MCF 10A (cell line): ENCODE measurements at places on chromosomes 6 and 20. TPM values are rescaled to one million over a fixed set of nuclear protein-coding genes. Genes with fewer than 3 reads are reported as not detected.

CDH26 gene
- total RNA-seq: 0.12 and 0.71 TPM in 2 replicates

DNA sequence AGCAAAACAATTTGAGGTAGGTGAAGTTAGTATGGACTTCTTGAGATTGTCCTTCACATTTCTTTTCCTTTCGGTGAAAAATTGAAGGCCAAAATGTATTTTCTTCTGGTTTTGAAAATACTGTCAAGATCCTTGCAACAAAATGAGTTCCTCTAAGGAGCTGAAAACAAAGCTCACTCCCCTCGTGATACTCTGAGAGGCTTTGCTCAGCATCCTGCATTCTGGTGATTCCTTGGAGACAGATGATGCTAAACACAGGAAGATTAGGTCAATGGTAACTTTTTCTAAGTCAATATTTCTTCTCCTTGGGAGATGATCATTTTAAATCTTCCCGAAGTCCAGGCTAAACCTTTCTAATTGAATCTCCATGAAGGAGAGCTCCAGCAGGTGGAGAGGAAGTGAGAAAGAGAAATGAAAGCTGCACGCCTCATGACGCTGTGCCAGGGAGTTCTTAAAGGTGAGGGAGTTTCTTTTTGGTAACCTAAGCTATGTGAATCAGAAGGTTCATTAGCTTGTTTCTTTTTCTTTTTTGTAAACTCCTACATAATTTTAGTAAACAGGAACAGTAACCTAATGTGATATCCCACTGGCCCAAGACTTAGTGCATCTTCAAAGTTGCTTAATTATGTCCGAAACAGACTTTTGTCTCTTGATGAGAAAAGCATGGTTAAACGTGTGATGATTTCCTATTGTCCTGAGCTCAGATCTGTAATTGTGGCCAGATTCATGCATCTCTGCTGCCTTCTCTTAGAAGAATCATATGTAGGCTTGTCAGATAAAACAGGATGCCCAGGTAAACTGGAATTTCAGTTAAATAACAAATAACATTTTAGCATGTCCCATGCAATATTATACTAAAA, 15.0 kb downstream of the ESR1 start:
- H3K4me3 ChIP-seq: no peak overlapping the region
- H3K27me3 ChIP-seq: no peaks in the 10 kb centered on the region
- H3K36me3 ChIP-seq: no peaks in the 10 kb centered on the region
- no peak overlapping the region for H3K27ac ChIP-seq
- DNase-seq: no peak

MICA gene
- 17.9 and 18.0 TPM in 2 replicates for total RNA-seq

DNA sequence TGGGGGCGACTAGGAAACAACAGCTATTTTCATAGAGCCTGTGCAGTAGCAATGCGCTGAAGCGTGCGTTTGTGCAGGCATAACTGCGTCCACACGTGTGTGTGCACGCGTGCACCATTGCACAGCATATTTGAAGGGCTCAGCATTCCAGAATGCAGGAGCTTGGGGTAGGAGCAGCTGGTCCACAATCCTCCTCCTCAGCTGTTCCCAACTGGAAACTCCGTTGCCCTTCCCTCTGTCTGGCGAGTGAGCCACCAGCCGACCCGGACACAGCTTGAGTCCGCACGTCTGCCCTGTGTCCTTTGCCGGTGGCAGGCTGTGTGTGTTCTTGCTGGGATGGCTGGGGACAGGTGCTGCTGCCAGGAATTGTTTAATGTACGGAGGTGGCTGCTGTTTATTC, 110.2 kb downstream of the SASH1 start:
- no peak overlapping the region for H3K4me3 ChIP-seq
- H3K36me3 ChIP-seq: peaks cover 15% of the 10 kb centered on the region
- DNase-seq: no peak
- H3K27me3 ChIP-seq: no peaks in the 10 kb centered on the region

- H3K4me1 ChIP-seq: peaks cover 8% of the 10 kb centered on the region
- H3K27ac ChIP-seq: no peak overlapping the region
- DNase-seq: no peak
- no peaks in the 10 kb centered on the region for H3K27me3 ChIP-seq
- H3K4me3 ChIP-seq: no peak overlapping the region
- no peaks in the 10 kb centered on the region for H3K36me3 ChIP-seq
Observed at GRCh38 chr20:51914758-51915157, 112.4 kb upstream of the SALL4 start.

DNA sequence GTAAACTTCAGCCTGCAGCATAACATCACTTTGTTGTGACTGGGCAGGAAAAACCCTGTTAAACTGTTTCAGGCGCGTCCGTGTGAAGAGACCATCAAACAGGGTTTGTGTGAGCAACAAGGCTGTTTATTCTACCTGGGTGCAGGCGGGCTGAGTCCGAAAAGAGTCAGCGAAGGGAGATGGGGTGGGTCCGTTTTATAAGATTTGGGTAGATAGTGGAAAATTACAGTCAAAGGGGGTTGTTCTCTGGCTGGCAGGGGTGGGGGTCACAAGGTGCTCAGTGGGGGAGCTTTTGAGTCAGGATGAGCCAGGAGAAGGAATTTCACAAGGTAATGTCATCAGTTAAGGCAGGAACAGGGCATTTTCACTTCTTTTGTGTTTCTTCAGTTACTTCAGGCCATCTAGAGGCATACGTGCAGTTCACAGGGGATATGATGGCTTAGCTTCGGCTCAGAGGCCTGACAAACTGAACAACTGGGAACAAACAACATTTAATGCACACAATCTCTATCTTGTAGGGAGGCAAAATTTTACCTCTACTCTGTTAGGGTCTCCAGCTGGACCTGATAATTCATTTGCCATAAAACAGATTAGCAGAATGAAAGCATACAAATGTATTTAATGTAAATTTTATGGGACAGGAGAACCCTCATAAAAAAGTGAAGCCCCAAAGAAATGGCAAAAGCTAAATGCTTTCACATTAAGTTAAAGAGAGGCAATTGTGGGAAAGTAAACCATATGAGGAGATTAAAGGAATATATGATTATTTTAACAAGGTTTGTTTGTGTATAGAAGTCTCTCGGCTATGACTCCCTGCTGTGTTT, 58.3 kb upstream of the HFE start:
- DNase-seq: no peak
- peak overlapping the region; percentile 35 for H3K4me3 ChIP-seq
- H3K27ac ChIP-seq: no peak overlapping the region
- H3K36me3 ChIP-seq: peaks cover 26% of the 10 kb centered on the region

EYS gene
- total RNA-seq: 1.5 and 1.6 TPM in 2 replicates

DNAAF9 gene
- total RNA-seq: 7.6 and 9.2 TPM in 2 replicates

DNA sequence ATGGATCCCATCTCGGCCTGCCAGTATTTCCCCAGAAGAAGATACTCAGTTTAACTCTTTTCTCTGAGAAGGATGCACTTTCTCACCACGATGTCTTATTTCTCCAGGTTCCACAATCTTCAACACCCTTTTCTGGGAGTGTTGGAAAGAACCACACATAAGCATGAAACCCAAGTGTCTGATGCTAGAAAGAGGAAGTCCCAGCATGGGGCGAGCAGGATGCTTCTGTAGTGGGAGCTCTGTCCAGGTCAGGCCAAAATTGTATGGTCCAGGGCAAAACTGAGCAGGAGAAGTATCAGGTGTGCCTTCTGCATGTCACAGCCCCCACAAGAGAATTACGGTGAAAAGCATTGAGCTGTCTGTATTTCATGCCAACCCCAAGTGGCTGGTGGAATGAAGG, 11.0 kb downstream of the TREM1 start:
- H3K27me3 ChIP-seq: no peaks in the 10 kb centered on the region
- no peak overlapping the region for H3K27ac ChIP-seq
- no peaks in the 10 kb centered on the region for H3K36me3 ChIP-seq

ZC2HC1B gene
- not detected in 2 replicates for total RNA-seq

CD2AP gene
- total RNA-seq: 35.7 and 40.3 TPM in 2 replicates

- no peak overlapping the region for H3K27ac ChIP-seq
- no peaks in the 10 kb centered on the region for H3K27me3 ChIP-seq
- no peak overlapping the region for H3K4me3 ChIP-seq
- no peaks in the 10 kb centered on the region for H3K36me3 ChIP-seq
- H3K4me1 ChIP-seq: no peaks in the 10 kb centered on the region
Observed at GRCh38 chr6:112841553-112842329, 494.6 kb downstream of the RFPL4B start.

DNA sequence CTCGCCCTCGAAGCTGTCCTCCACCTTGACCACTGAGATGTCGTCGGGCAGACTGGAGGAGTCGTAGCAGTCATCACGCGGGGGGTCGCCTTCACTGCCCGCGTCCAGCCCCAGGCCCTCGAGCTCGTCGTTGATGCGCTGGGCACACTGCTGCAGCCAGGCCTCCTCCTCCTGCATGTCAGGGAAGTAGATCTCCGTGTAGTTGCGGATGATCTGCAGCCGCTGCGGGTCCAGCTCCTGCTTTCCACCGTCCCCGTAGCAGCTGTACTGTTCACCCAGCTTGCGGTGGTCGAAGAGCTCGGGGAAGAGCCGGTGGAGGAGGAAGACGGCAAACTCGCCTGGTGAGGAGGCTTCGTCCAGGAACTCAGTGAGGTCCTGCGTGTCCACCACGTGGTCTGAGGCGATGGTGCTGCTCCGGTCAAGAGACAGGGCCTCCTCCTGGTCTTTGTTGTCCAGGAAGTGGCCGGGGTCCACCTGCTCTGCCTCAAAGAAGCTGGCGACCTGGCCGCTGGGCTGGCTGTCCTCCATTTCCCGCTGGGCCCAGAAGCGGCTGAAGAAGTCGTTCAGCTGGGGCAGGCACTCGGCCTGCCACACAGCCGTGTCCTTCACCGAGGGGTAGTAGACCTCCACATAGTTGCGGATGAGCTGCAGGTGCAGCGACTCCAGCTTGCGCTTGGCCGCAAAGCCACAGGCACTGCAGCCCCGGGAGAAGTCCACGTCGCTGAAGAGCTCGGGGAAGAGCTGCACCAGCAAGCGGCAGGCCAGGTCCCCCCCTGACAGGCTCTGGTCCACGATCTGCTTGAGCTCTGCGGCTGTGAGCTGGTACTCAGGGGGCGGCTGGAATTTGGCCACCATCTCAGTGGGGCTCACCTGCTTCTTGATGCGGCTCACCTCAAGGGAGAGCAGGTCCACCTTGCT, 41.9 kb downstream of the MTRES1 start:
- H3K4me1 ChIP-seq: peaks cover 6% of the 10 kb centered on the region
- no peaks in the 10 kb centered on the region for H3K27me3 ChIP-seq
- H3K4me3 ChIP-seq: no peak overlapping the region
- DNase-seq: no peak

DNA sequence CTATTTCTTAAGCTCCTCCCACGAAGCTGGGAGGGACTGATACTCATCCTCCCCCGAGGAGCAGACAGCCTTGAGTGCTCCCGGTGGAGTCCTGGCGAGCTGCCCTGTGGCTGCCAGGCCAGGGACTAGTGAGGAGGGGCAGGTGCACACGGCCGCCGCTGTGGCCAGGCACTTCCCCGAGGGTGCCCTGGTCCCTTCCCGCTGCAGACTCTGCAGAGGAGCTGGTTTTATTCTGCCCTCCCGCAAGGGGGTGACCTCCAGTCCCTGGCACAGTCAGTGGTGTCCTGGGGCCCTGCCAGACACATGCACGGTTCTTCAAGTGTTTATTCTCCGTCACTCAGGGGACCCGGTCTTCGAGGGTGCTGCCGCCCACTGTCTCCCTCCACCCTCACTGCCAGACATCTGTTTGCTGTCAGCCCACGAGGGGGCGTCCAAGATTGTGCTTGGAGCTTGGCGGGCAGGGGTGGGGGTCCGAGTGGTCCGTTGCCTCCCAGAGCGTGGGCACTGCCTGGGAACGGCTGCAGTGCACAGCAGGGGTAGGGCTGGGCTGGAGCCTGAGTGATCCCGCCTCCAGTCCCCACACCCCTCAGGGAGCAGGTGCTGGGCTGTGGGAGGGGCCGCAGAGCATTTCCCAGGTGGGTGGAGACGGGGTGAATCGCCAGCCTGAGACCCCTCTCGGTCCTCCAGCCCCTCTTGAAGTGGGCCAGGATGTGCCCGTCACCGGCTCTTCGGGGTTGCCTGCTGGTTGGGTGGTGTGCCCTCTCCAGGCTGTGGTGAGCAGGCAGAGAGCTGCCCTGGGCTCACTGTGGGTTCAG, 3.1 kb upstream of the CABLES2 start:
- no peaks in the 10 kb centered on the region for H3K36me3 ChIP-seq
- DNase-seq: peak; percentile 36
- H3K27me3 ChIP-seq: no peaks in the 10 kb centered on the region
- no peak overlapping the region for H3K27ac ChIP-seq
- peaks cover 17% of the 10 kb centered on the region for H3K4me1 ChIP-seq

POU3F2 gene
- not detected in 2 replicates for total RNA-seq

GRCh38 chr6:148446681-148447080, 104.0 kb downstream of the SASH1 start:
- no peak for DNase-seq
- H3K4me3 ChIP-seq: no peak overlapping the region
- no peak overlapping the region for H3K27ac ChIP-seq
- no peaks in the 10 kb centered on the region for H3K27me3 ChIP-seq
- H3K4me1 ChIP-seq: peaks cover 12% of the 10 kb centered on the region
- peaks cover 7% of the 10 kb centered on the region for H3K36me3 ChIP-seq

DNA sequence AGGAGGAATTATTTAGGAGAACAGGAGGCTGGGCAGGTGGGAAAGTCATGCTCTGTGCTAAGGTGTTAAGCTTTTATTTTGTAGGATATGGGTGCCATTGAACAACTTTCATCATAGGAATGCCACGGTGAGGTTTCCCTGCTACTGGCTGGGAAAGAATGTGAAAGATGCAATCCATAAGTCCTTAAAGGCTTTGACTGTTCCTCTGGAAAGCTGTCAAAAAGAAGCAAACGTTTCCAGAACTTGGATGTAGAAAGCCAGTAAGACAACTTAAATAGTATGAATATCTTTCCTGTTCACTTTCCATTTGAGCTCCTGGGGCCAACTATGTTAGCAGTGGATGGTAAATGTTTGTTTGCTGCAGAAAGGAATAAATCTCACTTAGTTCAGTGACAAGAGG, 574.4 kb downstream of the RNF144B start:
- H3K27ac ChIP-seq: no peak overlapping the region
- H3K4me3 ChIP-seq: no peak overlapping the region
- peaks cover 28% of the 10 kb centered on the region for H3K27me3 ChIP-seq
- no peak for DNase-seq
- no peaks in the 10 kb centered on the region for H3K4me1 ChIP-seq

CGA gene
- total RNA-seq: not detected in 2 replicates

ZFP57 gene
- total RNA-seq: 0.23 TPM in 1 of 2 replicates, not detected in the other

DNA sequence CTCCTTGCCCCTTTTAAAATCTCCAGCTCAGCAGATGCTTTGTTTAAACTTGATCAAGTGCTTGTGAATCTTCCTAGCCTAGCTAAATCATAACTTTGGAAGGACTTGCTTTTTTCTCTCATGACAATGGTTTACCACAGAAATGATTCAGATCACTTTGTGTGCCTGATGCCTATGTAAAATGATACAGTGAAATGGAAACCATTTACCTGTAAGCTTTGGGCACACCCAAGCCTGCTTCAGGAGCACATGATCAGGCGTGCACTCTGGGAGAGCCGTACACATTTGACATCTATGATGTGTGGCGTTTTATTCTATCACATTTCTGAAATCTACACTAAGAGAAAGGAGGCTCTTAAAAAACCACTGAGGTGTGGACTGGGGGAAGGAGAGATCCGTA, 41.1 kb downstream of the PTPN1 start:
- no peak for DNase-seq
- H3K4me3 ChIP-seq: no peak overlapping the region
- no peaks in the 10 kb centered on the region for H3K27me3 ChIP-seq
- no peak overlapping the region for H3K27ac ChIP-seq
- peaks cover 12% of the 10 kb centered on the region for H3K4me1 ChIP-seq

SPTLC3 gene
- 15.6 and 20.3 TPM in 2 replicates for total RNA-seq
